ENCODE measurements at places on chromosomes 1 and 21.

DNA sequence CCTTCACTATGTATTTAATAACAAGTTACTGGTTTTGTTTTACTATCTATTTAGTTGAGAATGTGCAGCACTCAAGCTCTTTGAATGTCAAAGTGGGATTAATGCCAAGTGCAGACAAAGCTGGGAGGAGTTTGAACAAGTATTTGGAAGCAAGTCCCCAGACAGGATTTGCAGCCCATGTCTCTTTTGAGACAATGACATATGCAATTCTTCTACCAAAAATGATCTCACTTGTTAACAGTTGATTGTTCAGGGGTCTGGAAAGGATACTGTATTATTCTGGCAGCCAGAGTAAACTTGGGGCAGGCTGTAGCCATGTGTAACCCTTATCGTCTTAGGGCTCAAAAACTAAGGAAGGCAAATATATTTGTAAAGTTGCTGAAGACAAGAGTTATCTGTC lies 15.8 kb downstream of the COLGALT2 start:
- no peak for DNase-seq

- no peak for DNase-seq
Measured at GRCh38 chr1:108605633-108606032, 45.7 kb downstream of the EEIG2 start.

DNA sequence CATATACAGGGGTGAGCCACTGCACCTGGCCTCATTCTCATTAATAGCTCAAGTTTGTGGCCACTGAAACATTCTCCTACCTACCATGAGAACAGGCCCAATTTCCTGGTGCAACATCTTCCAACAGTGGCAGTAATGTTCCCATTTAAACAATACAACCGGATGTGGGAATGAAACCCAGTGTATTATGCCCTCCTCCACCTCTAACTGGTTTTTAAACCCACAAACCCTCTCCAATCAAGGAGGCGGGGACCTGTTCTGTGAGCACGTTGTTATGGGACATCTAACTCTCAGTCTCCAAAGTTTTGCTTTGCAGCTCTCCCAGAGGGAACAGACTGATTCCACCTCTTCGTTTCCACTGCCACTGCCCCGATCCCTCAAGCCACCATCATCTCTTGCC lies 2.6 kb downstream of the CTNNBIP1 start:
- DNase-seq: no peak

GRCh38 chr1:29323636-29324035 lies 87.3 kb downstream of the PTPRU start:
- no peak for DNase-seq

DNA sequence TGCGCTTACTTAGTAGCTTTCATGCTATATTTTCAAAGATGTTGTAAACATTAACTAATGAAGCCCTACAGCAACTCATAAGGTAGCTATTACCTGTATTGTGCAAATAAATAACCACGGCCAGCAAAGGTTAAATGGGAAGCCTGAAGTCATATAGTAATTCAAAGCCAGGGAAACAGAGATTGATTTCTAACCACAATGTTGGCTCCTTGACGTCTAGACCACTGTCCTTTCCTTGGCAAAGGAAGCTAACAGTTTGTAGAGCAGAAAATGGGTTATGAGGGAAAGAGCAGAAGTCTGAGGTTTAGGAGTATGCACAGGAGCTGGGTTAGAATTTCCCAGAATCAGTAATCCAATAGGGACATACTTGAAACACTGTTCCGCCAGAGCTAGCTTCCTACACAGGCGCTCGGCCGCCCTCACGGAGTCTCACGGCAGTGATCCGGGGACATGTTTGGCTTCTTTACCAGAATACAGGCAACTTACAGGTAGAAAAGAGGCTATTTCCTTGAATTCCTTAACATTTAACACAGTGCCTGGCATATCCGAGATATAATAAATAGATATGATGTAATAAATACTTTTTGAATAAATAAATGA lies 298.8 kb upstream of the LYPLAL1 start:
- no peak for DNase-seq

DNA sequence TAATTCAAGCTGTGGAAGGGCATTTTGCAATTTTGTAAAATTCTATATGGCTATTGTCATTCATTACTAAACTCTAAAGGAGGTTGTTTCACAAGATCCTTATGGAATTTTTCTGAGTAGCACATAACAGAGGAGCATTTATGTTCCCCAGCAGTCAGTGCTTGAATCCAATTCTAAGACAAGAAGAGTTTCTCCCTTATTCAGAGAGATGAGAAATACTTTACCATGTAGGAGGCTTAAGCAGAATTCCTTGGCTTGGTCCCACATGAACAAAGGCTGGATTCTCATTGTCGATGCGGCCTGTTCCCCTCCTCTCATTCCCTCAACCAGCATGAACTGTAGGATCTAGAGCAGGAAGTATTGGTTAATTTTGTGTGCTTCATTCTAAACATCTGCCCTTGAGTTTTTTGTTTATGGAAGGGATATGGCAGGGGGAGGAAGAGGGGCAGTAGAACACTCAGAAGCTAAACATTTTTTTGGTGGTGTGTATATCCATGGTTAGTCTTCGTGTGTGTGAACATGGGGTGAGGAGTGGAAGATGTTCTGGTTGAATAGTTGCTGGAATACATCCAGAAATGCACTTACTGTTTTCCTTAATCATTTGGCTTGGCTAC lies 74.3 kb downstream of the LAMC1 start:
- DNase-seq: no peak

- no peak for DNase-seq
Measured at GRCh38 chr1:242318140-242318539, 206.4 kb downstream of the PLD5 start.

- no peak for DNase-seq
Measured at GRCh38 chr1:246680190-246680589, 44.0 kb upstream of the SCCPDH start.

- DNase-seq: no peak
Measured at GRCh38 chr21:46663754-46664153, 28.3 kb downstream of the PRMT2 start.

DNA sequence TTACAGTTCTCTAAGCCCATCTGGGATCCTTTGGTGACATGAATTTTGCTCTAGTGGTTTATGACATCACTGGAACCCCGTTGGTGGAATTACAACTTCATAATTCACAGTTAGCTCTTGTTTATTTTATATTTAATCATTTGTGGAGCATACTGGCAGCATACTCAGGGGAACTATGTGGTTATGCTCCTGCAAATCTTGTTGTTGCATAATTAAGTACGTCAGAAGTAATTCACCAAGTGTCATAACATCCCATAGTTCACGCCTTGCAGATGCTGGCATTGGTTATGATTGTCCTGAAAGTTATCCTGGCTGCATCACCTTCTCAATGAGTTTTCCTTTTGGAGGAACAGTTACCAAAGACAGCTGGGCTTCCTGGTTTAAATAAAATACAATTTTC lies 16.5 kb downstream of the PRRX1 start:
- no peak for DNase-seq

All from stimulated activated CD8-positive, alpha-beta memory T cell treated with anti-CD3 and anti-CD28 coated beads, Interleukin-2, amount 100 ng/mL, for 1 hour (primary cell).